Stimulated activated CD4-positive, alpha-beta T cell treated with anti-CD3 and anti-CD28 coated beads, Interleukin-2, amount 100 ng/mL, for 24 hours (primary cell): ENCODE measurements at places on chromosomes 11 and 22.

- no peak for DNase-seq
Measured at GRCh38 chr11:117704395-117705100, 92.5 kb downstream of the DSCAML1 start.

- no peak for DNase-seq
Measured at GRCh38 chr11:111312076-111312475, 13.7 kb downstream of the POU2AF3 start.

DNA sequence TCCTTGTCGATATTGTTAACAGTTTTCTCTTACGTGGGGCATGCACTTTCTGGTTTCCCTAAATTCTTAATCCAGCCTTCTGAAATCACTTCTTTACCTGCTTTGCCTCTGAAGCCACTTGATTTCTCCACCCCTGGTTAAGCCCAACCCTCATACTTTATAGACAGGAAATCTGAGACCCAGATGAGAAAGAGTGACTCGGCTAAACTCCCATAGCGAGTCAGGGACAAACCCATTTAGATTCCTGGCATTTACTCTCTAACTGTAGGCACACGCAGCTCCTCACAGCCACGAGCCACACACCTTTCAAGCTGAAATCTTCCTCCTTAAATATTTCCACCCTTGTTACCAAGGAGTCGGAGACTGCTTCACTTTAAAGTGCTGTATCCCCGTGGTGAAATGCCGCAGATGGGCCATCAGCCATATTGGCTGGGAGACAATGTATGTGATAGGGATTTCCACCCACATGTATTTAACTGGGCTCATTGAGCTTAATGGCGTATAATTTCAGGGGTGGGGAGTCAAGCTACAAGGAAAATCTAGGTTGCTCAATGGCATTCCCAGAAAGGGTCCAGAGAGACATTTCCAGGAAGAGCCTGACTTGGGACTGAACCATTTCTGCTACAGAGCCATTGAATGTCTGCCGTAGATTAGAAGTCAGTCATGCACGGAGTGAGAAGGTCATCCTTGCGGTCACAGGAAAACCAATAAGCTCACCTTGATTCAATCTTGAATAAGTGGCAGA is 49.9 kb upstream of the GRK3 start:
- DNase-seq: no peak

- DNase-seq: no peak
Measured at GRCh38 chr11:68828155-68828931, 13.4 kb downstream of the CPT1A start.

- DNase-seq: no peak
Measured at GRCh38 chr11:17533778-17534415, 10.3 kb downstream of the USH1C start.

- DNase-seq: peak; percentile 70
Measured at GRCh38 chr11:72642884-72643522, 31.2 kb downstream of the PDE2A start.

- no peak for DNase-seq
Measured at GRCh38 chr11:45094958-45095690, 51.3 kb upstream of the PRDM11 start.

GRCh38 chr22:43343670-43344519 is 723 bp upstream of the SCUBE1 start:
- no peak for DNase-seq

GRCh38 chr22:40180403-40180802 is 2.7 kb downstream of the TNRC6B start:
- no peak for DNase-seq

- DNase-seq: no peak
Measured at GRCh38 chr22:24117942-24118341, 63.3 kb upstream of the SUSD2 start.

- DNase-seq: peak; percentile 57
Measured at GRCh38 chr11:124865902-124866851, 945 bp downstream of the ROBO3 start.

DNA sequence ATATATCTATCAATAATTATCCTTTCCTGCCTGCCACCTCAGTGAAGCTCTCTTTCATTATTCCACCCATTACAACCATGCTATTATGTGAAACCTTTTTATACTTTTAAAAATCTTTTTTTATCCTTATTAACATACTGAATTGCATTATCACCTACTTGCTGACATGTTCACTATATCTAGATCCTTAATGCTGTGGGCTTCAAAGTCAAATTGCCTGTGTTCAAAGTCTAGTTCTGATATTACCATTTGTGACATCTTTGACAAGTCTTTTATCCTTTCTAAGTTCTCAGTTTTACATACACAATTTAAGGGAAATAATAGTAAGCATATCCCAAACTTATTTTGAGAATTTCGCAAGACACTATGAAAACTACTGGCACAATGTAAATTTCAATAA is 2239.4 kb downstream of the LRRC4C start:
- no peak for DNase-seq

DNA sequence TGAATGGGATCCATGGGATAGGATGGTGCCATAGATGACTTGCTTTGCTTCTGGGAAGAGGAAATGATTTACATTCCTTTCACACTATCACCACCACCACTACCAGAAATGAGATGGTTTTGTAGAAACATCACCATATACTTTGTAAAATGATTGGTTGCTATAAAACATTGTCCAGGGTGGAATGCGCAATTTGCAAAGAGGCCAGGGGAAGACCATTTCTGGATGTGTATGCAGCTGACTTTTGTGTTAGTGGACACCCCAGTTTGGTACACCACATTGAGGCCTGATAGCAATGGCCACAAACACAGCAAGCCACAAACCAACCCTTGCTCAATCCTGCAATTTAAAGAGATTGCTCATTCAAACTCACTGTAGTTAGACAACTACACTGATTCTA is 56.7 kb upstream of the RCN1 start:
- DNase-seq: no peak

GRCh38 chr22:35521358-35522224 is 19.0 kb upstream of the RASD2 start:
- no peak for DNase-seq

- DNase-seq: no peak
Measured at GRCh38 chr11:122983438-122984185, 2.0 kb upstream of the BSX start.

- no peak for DNase-seq
Measured at GRCh38 chr22:19127329-19128008, 3.6 kb upstream of the TSSK2 start.

DNA sequence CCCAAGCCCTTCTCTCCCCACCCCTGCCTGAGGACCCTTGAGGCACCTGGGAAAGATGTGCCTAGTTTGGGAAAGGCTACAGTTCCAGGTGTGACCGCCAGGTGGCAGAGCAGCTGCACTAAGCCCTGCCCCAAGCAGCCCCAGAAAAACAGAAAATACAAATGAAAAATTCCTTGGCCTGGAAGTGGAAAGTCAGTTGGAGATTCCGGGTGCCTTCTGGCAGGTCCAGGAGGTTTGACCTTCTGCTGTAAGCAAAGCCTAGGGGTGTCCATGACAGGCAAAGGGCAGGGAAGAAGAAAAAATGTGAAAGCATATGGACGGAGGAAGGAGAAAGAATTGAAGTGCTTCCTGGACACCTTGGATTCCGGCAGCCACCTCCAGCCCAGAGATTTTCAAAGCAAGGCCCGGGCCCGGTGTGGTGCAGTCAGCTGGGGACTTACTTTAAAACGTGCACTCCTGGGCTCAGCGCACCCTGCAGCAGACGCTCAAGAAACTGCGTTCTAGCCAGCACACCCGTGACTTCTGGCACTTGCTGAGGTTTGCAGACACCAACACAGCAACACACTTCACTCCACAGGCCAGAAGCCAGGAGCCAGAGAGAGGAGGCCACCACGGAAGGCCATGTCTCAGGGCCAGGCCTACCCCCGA is 37.3 kb upstream of the SLC22A12 start:
- DNase-seq: peak; percentile 70

- DNase-seq: no peak
Measured at GRCh38 chr22:45887202-45888131, 89.5 kb downstream of the WNT7B start.

- DNase-seq: no peak
Measured at GRCh38 chr22:23236440-23237184, 56.3 kb downstream of the BCR start.

GRCh38 chr11:100981196-100981824 is 148.3 kb downstream of the PGR start:
- DNase-seq: no peak

DNA sequence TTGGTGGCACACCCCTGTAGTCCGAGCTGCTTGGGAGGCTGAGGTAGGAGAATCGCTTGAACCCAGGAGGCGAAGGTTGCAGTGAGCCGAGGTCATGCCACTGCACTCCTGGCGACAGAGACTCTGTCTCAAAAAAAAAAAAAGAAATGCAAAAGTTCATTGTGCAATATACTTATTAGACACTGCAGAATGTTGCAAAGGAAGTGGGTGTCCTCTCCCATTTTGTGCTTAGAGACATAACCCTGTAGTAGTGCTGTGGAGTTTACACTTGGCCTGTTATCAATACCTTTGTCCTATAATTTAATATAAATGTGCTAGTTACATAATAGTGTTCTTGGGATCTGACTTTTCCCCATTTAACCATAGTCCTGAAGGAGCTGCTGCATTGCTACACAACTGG is 9.4 kb downstream of the BCL2L13 start:
- no peak for DNase-seq

- DNase-seq: no peak
Measured at GRCh38 chr11:131274233-131274632, 96.2 kb upstream of the NTM start.

DNA sequence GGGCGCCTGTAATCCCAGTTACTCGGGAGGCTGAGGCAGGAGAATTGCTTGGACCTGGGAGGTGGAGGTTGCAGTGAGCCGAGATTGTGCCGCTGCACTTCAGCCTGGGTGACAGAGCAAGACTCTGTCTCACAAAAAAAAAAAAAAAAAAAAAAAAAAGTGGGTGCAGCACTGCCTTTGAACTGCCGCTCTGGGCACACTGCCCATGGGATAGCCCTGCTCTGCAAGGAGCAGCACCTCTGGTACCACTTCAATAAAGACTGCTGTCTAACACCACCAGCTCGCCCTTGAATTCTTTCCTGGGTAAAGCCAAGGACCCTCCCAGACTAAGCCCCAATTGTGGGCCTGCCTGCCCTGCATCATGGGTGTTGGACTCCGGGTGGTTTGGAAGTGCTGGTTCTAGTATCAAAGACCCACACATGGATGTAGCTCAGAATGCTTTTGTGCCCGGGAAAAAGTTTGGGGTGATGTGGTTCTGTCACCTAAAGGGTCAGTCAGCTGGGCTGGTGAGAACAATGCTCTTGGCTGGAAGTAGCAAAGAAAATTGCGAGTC is 444.3 kb downstream of the TBC1D22A start:
- DNase-seq: no peak

- no peak for DNase-seq
Measured at GRCh38 chr11:62499944-62500649, 46.5 kb downstream of the AHNAK start.

GRCh38 chr11:100927579-100927978 is 202.0 kb downstream of the PGR start:
- no peak for DNase-seq
